SJSA1 (cell line): ENCODE measurements at places on chromosomes 1 and 21. TPM values are rescaled to one million over a fixed set of nuclear protein-coding genes. Genes with fewer than 3 reads are reported as not detected.

AUNIP gene
- total RNA-seq = 5.9 and 9.5 TPM in 2 replicates

ZNF644 gene
- 46.6 and 65.2 TPM in 2 replicates for total RNA-seq

DNA sequence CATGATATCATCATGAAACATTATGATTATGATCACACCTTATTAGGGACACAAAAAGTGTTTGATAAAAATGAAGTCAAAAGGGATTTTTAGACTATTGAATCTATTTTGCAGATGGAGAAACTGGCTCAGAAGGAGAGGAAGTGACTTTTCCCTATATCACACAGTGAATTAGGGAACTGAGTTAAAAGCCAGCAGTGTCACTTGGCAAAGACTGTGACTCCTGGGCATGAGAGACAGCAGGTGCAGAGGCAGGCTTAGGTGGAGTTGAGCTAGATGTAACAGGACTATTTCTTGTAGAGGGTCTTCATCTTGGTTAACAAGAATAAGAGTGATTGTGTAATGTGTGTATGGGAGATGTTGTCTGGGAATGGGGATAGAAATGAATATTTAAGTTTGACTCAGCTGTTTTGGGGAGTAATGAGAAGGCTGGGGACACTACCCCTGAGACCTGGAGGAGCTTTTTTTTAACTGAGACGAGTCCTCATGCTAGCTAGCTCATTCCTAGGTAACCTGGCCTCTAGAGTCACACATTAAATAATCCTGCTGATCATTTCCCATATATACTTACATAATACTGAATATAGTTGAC, 1.0 kb upstream of the CD84 start:
- no peak for DNase-seq

DNA sequence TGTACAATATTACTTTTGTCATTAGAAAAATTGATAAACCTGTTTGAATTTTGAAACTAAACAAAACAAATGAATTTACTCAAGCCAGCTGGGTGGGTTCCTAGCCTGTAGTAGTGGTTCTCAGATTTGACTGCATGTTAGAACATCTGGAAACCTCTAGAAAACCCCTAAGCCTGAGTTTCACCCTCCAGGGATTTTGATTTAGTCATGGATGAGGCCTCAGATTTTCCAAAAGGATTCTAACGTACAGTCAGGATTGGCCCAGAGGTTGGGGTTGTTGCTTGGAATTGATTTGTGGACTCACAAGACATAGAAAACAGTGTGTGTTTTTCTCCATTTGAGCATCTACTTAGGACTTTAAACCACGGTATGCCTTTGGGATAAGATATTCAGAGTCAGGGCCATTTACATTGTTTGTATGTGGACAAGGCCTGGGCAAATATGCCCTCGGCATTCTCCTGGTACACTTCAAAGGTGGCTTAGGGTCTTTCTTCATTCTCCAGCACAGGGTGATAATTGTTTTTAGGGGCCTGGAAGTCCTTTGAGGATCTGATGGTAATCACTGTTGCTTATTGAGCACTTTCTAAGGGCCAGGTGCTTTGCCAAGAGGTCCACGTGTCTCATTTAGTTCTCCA, 42.6 kb downstream of the ATP5PO start:
- DNase-seq = no peak

MAB21L3 gene
- total RNA-seq = not detected in 2 replicates

- no peak for DNase-seq
Observed at GRCh38 chr1:156705321-156705917, at the start of gene CRABP2. Gene CRABP2, minus strand, starts transcription at chr1:156705583. Its CDS starts 137 bp downstream, at chr1:156705446.

DNA sequence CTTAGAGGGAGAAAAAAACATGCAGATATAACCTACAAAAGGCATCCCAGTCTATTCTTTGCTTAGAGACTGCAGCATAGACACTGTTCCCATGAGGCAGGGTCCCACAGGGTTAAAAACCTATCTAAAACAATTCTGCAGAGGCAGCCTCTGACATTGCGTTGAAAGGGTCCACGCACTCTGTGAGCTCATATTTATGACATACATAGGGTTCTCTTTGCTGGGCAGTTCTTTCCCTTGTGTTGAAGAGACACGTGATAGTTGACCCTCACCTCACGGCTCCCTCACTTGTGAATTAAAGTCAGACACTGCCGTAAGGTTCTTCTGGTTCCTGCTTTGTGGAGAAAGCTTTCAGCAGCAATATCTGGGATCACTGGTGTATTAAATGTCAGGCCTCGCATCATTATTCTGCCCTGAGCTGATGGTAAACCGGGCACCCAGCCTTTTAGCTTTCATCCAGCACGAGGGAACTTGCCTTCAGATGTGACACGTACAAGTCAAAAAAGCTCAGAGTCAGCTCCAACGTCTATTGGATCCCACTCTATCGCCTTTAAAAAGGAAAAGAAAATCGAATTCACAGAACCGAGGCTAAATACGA, 52.8 kb upstream of the HNRNPU start:
- no peak for DNase-seq

GRCh38 chr1:62406576-62406975, 30.3 kb upstream of the USP1 start:
- no peak for DNase-seq

GRCh38 chr1:67893126-67893495, 59.8 kb upstream of the GNG12 start:
- DNase-seq = no peak

DNA sequence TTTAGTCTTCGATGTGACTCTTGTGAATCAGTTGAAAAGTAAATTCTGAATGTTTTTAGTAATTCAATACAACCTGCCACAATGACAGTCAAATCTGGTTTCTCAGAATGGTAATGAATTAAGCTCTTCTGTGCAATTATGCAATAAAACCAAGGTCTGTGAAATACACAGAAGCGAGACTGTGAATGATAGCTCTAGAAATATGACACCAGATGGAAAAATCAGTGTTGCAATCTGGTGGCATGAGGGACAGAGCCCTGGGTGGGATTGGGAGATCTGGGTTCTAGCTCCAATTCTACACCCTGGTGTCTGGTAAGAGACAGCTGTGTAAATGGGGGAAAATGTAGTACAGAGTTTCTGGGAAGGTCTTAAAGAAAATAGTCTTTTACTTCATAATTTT, 586.4 kb upstream of the ZRANB2 start:
- no peak for DNase-seq

DNA sequence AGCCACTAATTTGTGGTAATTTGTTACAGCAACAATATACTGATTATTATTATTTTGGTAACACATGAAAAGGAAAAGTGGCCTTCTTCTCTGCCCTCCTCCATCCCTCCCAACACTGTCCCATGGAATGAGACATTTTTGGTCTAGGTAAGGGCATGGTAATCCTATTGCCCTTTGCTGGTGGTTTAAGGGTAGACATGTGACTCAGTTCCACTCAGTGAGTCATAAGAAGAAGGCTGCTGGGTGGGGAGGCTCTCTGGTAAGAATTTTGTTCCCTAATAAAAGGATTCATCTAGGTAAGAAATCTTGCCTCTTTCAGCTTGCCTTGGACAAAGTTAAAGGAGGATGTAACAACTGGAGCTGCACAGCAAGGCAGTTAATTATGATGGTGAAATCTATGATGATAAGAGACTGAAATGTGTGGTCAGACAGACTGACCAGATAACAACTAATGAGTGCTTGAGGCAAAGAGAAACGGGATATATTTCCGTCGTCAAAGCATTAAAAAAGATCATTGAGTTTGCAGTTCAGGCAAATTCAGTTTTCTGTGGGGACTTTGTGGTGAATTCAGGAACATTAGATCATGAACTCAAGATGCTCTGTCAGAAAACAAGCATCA, 232.0 kb upstream of the KCNK2 start:
- no peak for DNase-seq

DNA sequence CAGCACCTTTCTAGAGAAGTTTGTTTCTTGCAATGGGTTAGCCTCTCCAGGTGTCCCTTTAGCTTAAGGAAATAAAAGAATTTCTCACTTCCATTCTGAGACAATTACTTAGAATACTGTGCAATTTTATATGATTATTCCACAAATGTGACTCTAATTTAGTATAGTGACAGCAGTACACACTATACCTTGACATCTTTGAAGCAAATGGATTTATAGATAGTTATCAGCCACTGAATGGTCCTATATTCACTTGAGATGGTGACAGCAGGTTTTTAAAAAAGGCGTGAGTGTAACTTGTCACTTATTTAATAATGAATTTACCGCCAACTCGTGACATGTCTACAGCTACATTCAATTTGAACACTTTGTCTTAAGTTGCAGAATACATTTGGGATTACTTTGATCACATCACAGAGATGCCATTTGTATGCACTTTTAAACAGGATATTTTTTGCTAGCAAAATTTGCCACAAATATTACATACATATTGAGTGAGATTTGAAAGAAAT, 71.6 kb downstream of the USP25 start:
- no peak for DNase-seq

DNA sequence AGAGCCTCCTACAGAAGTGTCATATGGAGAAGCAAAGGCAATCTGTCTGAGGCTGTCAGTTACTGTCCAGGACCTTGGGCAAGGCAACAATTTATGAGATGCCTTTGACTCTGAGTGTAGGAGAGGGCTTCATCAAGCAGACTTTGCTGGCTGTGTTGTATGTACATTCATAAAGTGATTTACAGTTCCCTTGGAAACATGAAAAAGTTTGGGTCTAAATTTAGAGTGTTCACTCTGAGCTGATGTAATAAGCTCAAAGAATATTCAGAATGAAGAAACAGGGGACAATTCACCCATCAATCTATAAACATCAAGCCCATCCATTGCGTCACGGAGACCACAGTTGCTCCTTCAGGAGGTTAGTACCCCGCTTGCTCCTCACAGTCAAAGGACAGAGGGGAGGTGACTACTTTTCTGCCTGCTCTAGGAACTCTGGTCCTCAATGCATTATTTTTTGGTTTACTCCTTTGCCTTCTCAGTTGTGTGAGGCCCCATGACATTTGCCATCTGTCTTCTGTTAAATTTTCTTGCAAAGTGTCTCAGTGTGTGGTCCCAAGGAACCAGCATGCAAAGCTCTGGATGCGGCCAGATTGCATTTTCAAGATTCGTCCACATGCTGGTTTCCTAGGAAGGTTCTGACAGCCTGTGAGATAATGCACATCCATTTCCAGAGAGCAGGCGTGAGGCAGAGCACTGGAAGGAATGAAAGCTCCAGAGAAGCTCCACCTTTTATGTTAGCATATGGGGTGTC, 241.1 kb upstream of the KIAA0040 start:
- peak; percentile 31 for DNase-seq

MX2 gene
- total RNA-seq = not detected in 2 replicates

- no peak for DNase-seq
Observed at GRCh38 chr1:67270541-67270940, 37.1 kb upstream of the IL12RB2 start.

SRSF4 gene
- total RNA-seq = 81.5 and 143 TPM in 2 replicates

BMP8B gene
- 0.08 TPM in 1 of 2 replicates, not detected in the other for total RNA-seq
